Stimulated activated CD4-positive, alpha-beta T cell treated with anti-CD3 and anti-CD28 coated beads, Interleukin-12 subunit alpha, Interleukin-12 subunit beta, amount 100 ng/mL, for 48 hours (primary cell): ENCODE measurements at places on chromosomes 3 and 15.

- no peak for DNase-seq
Observed at GRCh38 chr15:66115568-66116206, 137.9 kb downstream of the MEGF11 start.

GRCh38 chr3:195086341-195086740 lies 184.6 kb downstream of the XXYLT1 start:
- DNase-seq: no peak

DNA sequence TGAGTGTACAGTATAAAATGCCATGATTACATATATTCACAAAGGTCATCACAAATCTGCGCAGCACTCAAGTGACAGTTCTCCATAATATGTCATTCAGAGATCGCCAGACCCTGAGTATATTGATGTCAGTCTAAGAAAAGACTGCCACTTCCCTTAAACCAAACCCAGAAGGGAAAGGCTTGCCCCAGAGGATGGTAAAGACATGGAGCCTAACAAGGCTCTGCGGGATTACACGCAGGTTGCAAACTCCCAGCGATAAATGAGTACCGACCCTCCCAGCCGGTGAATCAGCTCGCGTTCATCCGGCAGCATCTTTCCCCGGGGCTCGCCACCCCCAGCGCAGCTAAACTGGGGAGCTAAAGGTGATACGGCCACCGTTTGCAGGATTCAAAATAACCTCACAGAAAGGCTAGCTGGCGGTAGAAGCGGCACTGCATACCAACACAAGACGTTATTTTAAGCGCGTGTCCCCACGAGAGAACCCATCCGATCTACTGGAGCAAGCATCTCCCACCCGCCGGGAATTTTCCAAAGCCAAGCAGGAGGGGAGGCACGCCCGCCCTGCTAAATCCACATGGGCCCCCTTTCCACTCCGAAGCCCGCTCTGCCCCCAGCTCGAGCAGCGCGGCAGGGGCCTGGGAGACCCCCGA lies 643 bp downstream of the MYO5A start:
- DNase-seq: peak; percentile 23

GRCh38 chr15:62622775-62623174 lies 419.8 kb upstream of the TPM1 start:
- DNase-seq: no peak

DNA sequence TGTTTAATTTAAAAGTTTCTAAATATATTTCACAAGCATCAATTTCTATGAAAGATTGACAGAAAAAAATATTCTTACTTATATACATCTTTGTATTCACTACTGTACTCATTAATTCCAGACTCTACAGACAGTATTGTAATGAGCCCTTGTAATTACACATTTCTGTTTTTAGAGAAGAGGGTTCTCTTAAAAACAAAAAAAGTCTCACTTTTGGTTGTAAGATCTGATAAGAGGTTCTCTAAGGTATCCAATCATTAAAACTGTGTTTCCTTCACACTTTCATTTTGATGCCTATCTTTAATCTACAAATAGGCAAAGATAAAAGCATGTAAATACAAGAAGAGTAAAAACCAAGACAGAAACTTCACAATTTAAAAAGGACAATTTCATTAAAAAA lies 75.6 kb downstream of the FBXL22 start:
- no peak for DNase-seq

GRCh38 chr3:119637679-119638477 lies 22.5 kb downstream of the POPDC2 start:
- no peak for DNase-seq

DNA sequence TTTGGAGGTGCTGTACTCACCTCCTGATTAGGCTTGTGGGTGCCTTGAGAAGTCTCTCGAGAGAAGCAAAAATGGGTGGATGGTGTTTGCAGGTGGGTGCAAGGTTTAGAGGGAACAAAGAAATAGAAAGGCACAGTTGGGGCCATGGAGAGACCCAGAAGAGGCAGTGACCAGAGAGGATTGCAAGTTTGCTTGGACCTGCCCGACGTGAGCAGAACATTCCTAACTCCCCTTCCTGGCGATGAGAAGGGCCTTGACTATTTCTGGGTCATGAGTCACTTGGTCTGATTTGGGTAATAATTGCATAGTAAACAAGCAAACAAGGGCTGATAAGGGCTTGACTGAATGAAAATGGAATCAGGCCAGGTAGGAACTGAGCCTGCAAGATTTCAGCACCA lies 7.0 kb upstream of the CTSH start:
- DNase-seq: no peak

- DNase-seq: no peak
Observed at GRCh38 chr3:31559872-31560534, 27.3 kb downstream of the STT3B start.

DNA sequence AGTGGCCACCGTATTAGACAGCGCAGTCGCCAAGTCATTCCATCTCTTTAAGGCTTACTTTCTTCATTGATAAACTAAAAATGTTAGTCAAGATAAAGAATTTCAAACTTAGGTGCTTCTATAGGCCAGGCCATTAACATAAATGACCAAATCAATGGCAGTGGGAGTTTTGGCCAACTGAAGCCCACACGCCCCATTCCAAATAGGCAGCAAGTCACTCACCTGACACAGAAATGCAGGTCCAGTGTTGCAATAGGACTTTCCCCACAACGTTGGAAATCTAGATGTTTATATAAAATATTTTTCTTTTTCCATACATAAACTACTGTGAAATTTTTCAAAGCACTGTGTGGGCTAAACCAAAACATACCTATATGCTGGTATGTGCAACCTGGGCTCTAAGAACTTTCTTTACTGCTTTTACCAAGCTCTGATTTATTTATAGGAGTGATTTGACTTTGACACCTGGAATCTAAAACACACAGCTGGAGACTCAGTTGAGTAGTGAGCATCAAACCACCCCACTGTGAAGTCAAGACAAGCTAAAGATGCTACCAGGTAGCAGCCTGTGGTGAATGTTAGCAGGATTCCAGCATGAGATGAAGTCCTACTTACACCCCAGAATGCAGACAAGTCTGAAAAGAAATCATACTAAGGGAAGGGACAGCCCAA lies 15.1 kb downstream of the GOLIM4 start:
- DNase-seq: no peak

- no peak for DNase-seq
Observed at GRCh38 chr3:102148598-102149337, 286.0 kb upstream of the ZPLD1 start.
